ENCODE measurements at places on chromosomes 4 and X. TPM values are rescaled to one million over a fixed set of nuclear protein-coding genes. Genes with fewer than 3 reads are reported as not detected.

- DNase-seq: no peak
Observed at GRCh38 chr4:8838961-8839431, 32.6 kb downstream of the HMX1 start.

- DNase-seq: no peak
Observed at GRCh38 chrX:105210258-105210657, 10.2 kb downstream of the TEX13A start.

DNA sequence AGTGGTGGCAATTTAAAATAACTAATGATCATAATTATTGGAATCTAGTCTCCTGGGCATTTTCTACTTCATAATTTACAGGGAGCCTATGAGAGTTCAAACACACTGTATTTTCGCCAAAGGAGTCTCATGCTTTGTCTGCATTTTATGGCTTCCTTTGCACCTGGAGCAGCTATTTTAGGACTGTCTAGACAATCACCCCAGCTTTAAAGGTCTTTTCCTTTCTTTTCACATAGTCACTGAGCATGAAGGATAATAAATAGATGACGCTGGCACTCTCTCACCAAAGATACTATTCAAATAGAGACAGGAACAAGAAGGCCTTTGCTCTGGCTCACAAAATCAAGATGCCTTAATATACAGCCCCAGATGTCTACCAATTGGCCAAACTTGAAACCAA, 43.0 kb downstream of the AMELX start:
- DNase-seq: no peak

GRCh38 chr4:10741961-10742699, 57.6 kb upstream of the CLNK start:
- no peak for DNase-seq

- DNase-seq: no peak
Observed at GRCh38 chrX:74434336-74434735, 13.0 kb downstream of the SLC16A2 start.

DNA sequence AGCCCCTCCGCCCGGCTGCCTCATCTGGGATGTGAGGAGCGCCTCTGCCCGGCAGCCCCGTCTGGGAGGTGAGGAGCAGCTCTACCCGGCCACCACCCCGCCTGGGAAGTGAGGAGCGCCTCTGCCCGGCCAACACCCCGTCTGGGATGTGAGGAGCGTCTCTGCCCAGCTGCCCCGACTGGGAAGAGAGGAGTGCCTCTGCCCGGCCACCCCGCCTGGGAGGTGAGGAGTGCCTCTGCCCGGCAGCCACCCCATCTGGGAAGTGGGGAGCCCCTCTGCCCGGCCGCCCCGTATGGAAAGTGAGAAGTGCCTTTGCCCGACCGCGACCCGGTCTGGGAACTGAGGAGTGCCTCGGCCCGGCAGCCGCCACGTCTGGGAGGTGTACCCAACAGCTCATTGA, 74.3 kb upstream of the TNIP3 start:
- no peak for DNase-seq

GRCh38 chr4:93030670-93031069, 726.9 kb downstream of the GRID2 start:
- DNase-seq: no peak

DNA sequence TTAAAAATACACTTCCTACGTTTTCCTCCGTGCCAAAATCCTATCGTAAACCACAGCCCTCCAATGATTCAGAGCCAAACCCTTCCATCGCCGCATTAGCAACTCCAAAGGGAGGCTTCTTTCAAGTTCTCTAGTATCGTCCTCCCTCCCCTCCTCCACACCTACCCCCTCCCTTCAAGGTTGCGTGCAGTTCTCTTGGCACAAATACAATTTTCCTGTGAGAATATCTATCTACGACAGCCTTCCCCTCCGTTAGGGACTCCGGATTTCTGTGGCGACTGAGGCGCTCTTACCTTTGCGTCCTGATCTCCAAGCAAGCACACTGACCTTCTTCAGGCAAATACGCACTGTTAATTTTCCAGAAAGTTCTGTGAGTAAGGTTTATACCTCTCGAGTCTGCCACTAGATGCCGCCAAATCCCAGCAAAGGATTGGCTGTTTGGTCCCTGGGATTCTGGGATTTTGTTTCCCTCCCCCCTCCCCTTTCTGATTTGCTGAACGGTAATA, 1.2 kb upstream of the MORF4L2 start:
- peak; percentile 25 for DNase-seq

- DNase-seq: no peak
Observed at GRCh38 chr4:138190452-138190858, 51.7 kb downstream of the SLC7A11 start.

DNA sequence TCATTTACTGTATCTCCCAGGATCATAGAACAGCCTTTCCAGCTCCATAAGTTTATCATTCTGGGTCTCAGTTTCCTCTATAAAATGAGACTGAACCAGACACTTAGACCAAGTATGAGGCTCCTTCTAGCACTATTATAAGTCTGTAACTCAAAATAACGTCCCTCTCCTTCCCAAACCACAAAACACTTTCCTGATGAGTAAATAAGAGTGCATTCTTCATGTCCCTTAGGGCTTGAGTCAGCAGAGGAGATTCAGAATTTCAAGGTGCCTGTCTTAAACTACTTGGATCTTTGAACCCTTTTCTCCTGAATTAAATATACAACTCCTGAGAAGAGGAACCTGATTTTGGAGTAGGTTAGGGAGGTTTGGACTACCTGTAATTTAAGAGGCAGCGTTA, 62.6 kb downstream of the GLRA2 start:
- no peak for DNase-seq

DNA sequence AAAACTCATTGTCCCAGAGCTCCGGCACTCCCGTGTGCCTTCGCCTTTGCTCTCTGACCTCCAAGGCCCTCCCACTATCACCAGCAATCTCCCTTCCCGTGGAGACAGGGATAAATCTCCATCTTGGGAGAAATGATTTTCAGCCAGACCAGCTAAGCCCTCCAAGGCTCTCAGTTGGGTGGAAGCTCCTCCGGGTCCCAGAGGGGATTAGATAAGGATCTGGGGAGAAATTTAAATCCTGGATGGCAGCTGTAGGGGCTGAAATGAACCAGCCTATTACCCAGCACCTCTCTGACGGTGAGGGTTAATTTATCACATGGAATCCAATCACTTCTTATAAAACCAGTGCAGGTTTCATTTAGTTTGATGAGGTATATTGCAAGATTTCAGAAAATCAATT, 366.2 kb downstream of the FBXW7 start:
- no peak for DNase-seq

- no peak for DNase-seq
Observed at GRCh38 chr4:88091378-88091777, 67.1 kb downstream of the ABCG2 start.

DNA sequence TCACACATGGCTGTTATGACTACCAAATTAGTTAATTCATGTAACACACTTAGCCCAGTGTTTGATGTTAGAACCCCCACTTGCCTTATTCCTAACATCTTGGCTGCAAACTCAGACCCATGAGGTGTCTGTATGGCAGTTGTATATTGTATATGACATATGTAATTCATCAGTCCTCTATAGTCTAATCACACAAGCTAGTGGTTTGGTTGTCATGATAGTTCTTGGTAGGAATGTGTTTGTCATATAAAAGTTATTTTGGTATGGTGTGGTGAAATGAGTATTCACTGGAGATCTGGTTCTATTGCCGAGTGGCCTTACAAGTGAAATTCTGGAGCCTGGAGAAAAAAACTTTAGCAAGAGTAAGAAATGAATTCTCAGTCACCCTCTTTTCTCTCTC, 149.2 kb downstream of the AWAT2 start:
- no peak for DNase-seq

GRCh38 chr4:2768124-2768523, 12.0 kb upstream of the TNIP2 start:
- no peak for DNase-seq

GRCh38 chr4:22483551-22483981, 32.3 kb downstream of the ADGRA3 start:
- DNase-seq: no peak

DNA sequence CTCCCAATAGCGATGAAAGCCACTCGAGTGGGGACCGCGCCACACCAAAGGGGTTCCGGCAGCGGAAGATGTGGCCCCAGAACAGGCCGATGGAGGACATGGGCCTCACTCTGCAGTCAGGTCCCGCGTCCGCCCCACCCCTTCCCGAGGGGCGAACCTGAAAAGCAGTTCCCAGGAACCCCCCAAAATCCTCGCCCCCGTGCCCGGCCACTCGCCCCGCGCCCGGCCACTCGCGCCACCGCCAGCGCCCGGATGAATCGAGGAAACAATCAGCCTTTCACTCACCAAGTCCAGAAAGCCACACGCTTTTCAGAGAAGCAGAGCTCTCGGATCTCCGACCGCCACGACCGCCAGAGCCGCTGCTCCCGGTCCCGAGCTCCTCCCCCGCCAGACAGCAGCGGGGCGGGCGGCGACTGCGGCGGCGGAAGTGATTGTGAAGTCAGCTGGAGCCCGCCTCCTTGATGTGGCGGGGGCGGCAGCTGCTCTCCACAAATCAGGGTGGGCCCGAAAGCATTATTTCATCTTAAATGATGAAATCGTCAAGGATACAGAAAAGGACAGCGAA, at the start of gene PJA1:
Gene PJA1, minus strand, starts transcription at position 367 of the 565 bp plus-strand sequence. CDS start 2,380 bp downstream, outside the sequence.
- peak; percentile 61 for DNase-seq

DNA sequence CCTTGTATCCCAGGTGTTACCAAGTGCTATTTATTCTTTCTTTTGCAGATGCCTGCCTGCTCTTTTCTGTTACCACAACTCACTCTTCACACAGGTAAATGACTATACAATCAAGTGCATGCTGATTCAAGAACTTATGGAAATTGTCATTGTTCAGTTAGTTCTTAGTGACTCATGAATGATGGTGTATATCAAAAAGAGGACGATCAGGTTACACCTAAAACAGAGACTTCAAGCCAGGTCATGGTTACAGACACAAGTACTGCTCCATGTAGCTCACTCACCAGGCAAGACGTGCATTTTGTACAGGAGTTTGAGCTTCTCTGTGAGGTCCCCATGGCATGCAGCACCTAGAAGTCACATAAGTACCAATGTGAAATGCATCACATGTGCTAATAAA, 59.3 kb upstream of the UCP1 start:
- DNase-seq: no peak

GRCh38 chr4:17030543-17030942, 132.1 kb upstream of the LDB2 start:
- no peak for DNase-seq

GRCh38 chr4:100588076-100588475, 70.3 kb upstream of the EMCN start:
- no peak for DNase-seq

GRCh38 chr4:54723220-54723619, 65.5 kb downstream of the KIT start:
- no peak for DNase-seq

- DNase-seq: no peak
Observed at GRCh38 chr4:187289371-187289770, 565.7 kb upstream of the FAT1 start.

DNA sequence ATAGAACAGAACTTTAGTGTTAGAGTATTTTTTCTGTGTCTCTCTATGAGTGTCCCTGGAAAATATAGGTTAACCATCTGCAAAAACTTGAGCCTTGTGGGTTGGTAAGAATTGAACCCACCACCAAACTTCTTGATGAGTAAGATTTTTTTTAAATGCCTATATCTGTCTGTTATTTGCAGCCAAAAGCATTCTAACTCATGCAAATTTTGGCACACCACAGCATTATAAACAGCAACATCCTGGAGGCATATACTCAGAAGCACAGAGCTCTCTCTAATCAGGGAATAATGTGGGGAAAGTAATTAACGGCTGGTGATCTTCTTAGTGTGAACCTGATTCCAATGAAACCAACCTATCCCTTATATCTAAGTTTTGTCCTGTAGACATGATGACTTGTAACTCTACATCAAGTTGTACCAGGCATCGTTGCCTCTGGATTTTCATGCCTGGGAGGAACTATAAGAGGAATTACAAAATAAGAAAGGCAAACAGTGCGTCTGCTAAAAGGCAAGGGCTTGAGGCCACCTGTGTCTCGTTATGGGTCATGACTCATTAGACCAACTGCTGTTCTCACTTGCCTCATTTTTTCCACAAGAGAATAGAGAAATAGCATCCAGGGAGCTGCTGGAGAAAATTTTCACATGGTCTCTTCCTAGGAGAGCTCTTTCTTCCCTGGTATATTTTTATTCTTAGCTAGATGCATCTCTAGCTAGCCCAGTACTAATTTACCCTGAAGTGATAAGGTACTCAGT, 202.4 kb downstream of the CHIC2 start:
- DNase-seq: no peak

GRCh38 chr4:66328803-66329574, 658.7 kb upstream of the EPHA5 start:
- no peak for DNase-seq

RRAGB gene
- 11.0 TPM for total RNA-seq

SMIM10L2A gene
- total RNA-seq: 0.37 TPM

CYBB gene
- total RNA-seq: 2.3 TPM

NRK gene
- not detected for total RNA-seq

OPN1MW gene
- total RNA-seq: not detected

LIMCH1 gene
- total RNA-seq: not detected

YIPF7 gene
- not detected for total RNA-seq

XK gene
- 11.3 TPM for total RNA-seq

SCLT1 gene
- 21.2 TPM for total RNA-seq
